ENCODE measurements at places on chromosomes 2 and 18.

GRCh38 chr18:4455113-4455811 lies at the start of gene DLGAP1:
TSS of gene DLGAP1 (minus strand) at chr18:4455307.
- peak; percentile 7 for DNase-seq

DNA sequence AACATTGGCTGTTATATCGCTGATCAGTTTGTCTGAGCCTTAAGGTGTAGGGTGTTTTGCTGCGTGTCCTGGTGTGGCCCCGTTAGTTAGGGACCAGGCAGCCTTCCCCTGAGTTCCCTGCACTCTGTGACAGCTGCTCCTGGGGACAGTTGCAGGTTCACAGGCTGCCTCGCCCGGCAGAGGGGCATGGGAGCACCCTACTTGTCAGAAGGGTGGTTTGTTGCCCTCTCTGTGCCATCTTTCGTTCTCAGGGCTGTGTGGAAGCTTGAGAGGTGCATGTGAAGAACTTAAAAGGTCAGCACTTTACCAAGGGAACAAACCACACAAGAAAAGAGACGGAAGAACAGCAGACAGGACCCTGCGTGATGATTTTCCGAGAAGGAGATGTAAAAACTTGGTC lies 159.6 kb downstream of the LDLRAD4 start:
- DNase-seq = peak; percentile 33

DNA sequence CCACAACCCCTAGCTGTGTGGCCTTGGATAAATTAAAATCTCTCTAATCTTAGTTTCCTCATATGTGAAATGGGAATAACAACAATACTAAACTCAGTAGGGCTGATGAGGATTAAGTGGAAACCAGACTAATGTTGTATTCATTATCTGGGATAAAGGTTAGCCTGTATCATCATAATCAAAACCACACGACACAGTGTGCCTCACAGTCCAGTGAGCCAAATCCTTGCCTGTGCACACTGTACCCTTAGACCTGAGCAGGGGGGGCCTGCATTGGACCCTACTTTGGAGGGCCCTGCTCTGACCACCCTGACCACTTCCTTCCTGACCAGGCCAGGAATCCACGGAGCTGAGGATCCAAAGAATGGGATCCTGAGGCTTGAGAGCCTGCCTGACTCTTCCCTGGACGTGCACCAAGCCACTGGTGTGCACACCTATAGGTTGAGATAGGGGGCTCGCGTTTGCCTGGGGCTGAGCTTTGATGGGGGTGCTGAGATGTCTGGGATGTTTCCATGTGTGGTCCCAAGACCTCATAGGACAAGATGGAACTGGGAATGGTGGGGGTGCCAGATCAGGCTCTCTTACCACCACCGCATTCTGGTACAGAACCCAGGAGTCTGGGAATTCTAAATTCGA lies 69.7 kb downstream of the TGOLN2 start:
- no peak for DNase-seq

- no peak for DNase-seq
Measured at GRCh38 chr18:44896846-44897245, 216.2 kb downstream of the SETBP1 start.

GRCh38 chr2:168583064-168583709 lies 127.1 kb downstream of the CERS6 start:
- DNase-seq = no peak

DNA sequence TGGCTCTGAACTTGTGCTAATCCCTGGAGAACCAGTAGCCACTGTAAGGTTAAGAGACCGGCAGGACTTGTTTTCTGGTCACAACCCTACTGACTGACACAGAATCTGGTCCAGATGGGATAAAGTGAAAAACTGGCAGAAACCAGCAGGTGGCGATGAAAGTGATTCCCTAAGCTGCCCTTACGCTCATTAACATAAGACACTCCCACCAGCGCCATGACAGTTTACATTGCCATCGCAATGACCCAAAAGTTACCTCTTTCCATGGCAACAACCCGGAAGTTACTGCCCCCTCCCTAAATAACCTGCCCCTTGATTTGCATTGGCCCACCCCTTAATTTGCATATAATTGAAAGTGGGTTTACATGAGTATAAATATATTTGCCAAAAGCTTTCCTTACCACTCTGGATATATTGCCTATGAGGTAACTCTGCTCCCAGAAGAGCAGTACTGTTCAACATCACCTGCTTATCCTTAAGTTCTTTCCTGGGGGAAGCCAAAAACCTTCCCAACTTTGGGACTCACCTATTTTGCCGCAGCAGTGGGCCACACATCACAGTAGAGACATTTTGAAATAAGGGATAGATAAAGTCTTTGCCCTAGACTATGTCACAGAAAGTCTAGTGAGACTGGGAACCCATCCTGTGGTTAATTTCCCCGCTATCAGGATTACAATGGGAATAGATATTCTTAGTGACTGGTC lies 35.8 kb upstream of the AFF3 start:
- peak; percentile 55 for DNase-seq

DNA sequence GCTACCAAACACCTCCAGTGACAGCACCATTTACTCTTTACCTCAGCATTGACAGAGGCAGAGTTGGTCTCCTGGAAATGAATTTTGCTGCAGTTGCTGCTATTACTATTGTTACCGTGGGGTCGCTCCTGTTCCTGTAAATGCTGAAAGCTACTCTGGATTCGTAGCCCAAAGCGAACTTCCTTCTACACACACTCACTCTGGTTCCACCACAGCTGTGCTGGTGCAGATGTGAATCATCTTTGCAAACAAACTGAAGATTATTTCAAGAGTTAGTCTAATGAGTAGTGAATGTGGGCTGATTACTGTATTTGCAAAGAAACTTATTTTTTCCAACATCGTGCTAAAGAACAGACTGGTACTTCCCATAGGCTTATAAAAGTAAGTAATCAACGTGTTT lies 304.0 kb downstream of the LPIN1 start:
- no peak for DNase-seq

- DNase-seq = no peak
Measured at GRCh38 chr2:175557810-175558377, 376.4 kb upstream of the ATP5MC3 start.

GRCh38 chr18:28149810-28150420 lies 27.0 kb downstream of the CDH2 start:
- DNase-seq = no peak

DNA sequence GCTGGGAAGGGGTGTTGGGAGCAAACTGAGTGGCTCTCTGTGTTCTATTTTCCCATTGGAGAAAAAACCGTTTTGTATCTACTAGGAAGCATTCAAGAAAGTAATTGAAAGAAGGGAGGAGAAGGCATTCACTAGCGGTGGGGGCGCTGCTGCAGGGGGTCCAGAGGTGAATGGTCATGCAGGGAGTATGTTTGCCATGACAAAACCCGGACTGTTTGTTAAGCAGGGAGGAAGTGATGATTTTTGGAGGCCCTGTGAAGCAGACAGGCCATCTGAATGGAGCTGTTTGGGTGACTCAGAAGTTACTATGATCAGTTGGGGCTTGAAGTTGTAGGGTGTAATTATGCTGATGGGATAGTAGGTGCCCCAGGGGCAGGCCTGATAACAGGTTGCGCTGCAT lies 7.0 kb downstream of the TAF4B start:
- no peak for DNase-seq

GRCh38 chr2:160430001-160430344 lies 63.6 kb downstream of the RBMS1 start:
- DNase-seq = no peak

GRCh38 chr2:196980473-196980872 lies 54.0 kb upstream of the PGAP1 start:
- no peak for DNase-seq

GRCh38 chr18:2932247-2933181 lies 80.4 kb downstream of the LPIN2 start:
- DNase-seq = peak; percentile 40

DNA sequence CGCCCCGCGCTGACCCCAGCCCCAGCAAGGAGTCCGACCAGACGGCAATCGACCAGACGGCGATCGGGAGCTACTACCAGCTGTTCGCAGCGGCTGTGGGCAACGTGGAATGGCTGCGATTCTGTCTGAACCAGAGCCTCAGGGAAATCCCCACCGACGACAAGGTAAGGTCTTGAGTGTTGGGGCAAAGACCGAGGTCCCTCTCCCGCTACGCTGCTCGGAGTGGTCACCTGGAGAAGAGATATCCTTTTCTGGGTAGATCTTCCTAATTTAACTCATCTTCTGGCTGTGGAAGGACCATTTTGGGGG lies 704 bp downstream of the ANKRD53 start:
- no peak for DNase-seq

- DNase-seq = no peak
Measured at GRCh38 chr2:182854375-182855105, 11.9 kb downstream of the FRZB start.

GRCh38 chr2:49988276-49988675 lies 834.0 kb upstream of the FSHR start:
- no peak for DNase-seq

GRCh38 chr2:183490914-183491313 lies 366.7 kb downstream of the NUP35 start:
- no peak for DNase-seq

GRCh38 chr2:133326652-133327397 lies 241.4 kb downstream of the NCKAP5 start:
- no peak for DNase-seq

GRCh38 chr2:189421644-189422043 lies 19.6 kb upstream of the WDR75 start:
- no peak for DNase-seq

- no peak for DNase-seq
Measured at GRCh38 chr2:209602259-209602658, 169.4 kb upstream of the UNC80 start.

- no peak for DNase-seq
Measured at GRCh38 chr2:223967981-223968380, 10.7 kb downstream of the MRPL44 start.

DNA sequence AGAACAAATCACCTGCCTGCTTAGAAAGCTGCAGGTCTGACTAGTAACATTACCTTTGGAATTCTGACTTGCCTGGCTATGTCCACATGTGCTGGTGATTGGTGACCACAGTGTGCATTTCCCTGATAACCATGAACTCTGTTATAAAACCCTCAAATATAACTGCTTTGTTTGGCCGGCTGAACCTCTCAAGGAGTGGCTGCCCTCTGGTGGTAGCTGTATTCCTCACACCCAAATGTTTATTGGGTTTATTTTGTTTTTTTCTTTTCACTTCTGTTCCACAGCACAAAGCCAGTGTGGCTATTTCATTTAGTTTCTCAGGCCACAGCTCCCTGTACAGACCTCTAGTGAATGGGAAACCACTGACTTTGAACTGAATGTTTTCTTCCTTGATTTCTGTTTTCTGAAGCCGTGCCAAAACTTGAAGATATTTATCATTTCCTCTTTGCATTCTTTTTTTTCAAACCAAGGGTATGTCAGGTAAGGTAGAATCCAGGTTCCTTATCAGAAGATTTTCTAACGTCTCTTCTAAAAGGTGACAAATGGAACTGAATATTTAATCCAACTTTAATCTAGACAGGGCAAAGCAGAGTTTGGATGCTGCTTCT lies 549.0 kb upstream of the VRK2 start:
- DNase-seq = peak; percentile 51

GRCh38 chr2:12448846-12449505 lies 267.8 kb upstream of the TRIB2 start:
- peak; percentile 26 for DNase-seq

DNA sequence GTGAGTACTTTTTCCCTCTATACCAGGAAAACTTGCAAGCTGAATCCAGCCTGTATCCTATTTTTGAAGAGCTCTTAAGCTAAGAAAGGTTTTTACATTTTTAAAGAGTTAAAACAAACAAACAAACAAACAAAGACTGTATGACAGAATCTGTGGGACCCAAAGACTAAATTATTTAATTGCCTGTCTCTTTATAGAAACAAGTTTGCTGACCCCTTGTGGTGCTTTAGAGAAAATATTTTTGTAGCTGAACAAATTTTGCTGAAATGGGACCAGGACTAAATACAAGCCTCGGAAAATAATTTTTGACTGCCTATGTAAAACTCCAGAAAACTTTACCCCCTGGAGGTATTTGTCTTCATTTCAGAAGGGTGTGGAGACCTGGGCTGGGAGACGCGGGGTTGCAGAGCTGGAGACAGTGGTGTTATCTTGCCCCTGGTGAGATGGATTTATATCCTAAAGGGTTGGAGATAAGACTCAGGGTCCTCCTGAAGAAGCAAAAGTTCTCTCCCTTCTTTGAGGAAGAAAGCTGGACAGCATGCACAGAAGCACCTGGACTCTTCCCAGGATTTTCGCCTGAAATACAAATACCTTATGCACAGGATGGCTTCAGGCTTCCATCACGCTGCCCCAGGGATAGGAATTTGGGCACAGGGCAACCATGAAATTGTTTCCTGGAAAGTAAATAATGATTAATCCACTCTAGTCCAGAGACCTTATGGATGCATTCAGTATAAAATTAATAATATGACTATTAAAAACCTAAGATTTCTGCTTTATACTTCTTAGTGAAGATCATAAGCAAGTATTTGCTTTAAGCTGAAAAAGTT lies 54.3 kb downstream of the TMX3 start:
- no peak for DNase-seq

- no peak for DNase-seq
Measured at GRCh38 chr2:201237486-201238123, 22.7 kb upstream of the CASP8 start.

DNA sequence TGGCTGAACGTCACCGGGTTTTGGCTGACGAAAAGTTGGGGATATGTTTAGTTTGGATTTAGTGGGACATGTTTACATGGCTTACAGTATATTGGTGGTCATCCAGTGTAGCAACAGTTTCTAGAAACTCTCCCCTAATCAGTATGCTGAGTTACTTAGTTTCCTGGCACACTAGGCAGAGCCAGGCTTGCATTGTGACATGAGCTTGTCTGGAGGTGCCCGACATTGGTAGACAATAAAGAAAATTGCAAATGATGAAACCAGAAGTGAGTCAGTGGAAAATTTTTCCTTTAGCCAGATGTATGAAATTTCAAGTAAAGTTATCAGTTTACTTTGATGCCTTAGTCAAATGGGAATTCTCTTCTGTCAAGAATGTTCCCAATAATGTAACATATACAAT lies 276.1 kb downstream of the RDH14 start:
- DNase-seq = no peak

GRCh38 chr2:85840091-85840490 lies 48.7 kb downstream of the ST3GAL5 start:
- no peak for DNase-seq

GRCh38 chr18:63142594-63143225 lies 176.9 kb downstream of the BCL2 start:
- DNase-seq = no peak

DNA sequence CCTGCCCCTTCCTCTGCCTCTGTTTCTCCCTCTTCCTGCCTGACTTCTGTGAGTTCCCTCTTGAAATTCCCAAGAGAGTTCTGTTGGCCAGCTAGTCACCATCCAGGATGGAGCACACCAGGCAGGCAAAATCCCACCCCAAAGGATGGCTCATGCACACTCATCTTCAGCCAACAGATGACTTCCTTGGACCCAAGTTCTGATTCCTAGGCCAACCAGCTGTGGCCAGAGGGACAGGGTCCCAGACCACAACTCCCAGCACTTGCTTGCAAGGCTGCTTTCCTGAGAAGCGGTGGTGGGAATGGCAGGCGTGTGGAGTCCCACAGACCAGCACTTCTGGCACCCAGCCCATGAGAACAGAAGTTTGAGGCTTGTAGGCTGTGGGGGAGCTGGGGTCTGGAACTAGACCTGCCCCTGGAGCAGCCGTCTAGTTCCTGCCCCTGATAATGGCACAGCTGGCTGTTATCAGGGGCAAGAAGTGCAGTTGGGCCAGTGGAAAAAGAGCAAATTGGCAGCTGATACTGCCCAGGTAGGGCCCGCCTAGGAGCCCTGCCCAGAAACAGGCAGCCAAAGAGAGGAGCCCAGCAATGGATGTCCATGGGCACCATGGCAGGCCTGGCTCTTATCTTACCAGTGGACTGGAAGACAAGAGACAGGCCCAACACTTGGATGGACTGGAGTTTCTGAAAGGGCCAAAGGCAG lies 56.7 kb downstream of the CYP26B1 start:
- no peak for DNase-seq

- DNase-seq = peak; percentile 61
Measured at GRCh38 chr2:42101206-42102023, 53.6 kb downstream of the PKDCC start.

Measured in activated CD4-positive, alpha-beta T cell treated with anti-CD3 and anti-CD28 coated beads for 48 hours (primary cell).